Stimulated activated CD8-positive, alpha-beta memory T cell treated with anti-CD3 and anti-CD28 coated beads, Interleukin-15, amount 100 ng/mL, for 1 hour (primary cell): ENCODE measurements at places on chromosomes 1 and 21.

GRCh38 chr1:156705321-156705917, at the start of gene CRABP2:
Gene CRABP2, minus strand, starts transcription at chr1:156705583. Its CDS starts 137 bp downstream, at chr1:156705446.
- DNase-seq: no peak

DNA sequence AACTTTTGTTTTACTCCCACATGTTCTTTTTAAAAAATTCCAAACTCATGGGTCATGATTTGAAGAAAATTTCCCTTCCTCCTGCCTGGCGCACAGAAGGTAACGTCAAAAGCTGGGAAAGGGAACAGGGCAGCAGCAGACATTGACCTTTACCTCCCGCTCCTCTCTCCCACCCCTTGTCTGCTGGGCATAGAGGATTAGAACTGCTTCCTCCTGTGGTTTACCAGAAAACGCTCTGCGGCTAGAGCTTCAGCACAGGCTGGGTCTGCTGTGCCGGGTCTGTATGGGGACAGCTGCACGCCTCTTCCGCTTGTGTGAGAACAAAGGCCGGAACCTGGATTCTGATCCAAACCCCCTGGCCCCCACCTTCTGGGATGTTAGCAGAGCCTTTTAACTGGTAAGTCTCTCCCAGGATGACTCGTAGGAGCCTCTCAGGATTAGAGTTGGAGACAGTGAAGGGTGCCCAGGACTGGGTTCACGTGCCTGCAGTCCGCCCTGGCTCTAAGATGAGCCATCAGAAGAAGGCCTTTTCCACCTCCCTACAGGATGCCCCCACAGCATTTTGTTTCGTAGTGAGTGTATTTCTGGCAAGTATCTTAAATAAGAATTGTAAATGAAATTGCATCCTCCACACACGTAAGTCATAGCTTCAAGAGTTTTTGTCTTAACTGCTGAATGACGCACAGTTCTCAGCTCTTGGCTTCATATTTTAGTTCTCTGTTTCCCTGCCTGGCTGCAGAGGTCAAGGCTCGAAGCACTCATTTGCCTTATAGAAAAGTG, 5.2 kb downstream of the H6PD start:
- no peak for DNase-seq

GRCh38 chr1:40610156-40610555, 55.3 kb downstream of the RIMS3 start:
- DNase-seq: no peak

- no peak for DNase-seq
Observed at GRCh38 chr1:26477446-26478152, 5.4 kb downstream of the HMGN2 start.

DNA sequence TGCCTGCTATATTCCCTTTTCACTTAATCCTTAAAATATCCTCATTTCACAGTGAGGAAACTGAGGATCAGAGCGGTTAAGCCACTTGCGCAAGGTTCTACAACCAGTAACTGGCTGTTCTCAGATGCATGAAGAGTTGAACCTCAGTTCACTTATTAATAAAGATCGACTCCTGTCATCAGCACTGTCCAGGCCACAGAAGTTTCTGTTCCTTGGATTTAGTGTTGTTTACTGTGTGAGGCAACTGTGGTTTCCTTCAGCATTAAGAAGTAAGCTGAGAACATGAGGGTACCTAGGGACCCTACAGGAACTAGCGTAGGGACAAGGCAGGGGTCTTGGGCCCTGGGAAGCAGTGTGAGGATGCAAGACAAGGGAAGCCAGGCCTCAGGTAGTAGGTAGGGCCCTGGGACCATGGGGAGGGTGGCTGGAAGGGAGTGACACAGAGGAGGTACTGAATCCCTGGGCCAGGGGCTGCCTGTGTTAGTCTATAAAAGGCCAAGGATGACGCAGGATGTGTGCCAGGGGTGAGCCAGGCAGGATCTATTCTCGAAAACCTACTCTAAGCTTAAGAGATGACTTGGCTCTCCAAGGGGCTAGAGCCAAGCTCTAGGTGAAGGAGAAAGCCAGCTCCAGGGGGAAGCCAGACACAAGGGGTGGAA, 181.2 kb upstream of the CSF3R start:
- DNase-seq: no peak

GRCh38 chr1:65799601-65800000, 6.9 kb downstream of the PDE4B start:
- DNase-seq: no peak

GRCh38 chr1:37398096-37398495, 76.3 kb upstream of the ZC3H12A start:
- no peak for DNase-seq
